ENCODE measurements at places on chromosomes 12 and 14.
A peak's percentile ranks its signal among the peaks of the same experiment; 100 is the strongest.

DNA sequence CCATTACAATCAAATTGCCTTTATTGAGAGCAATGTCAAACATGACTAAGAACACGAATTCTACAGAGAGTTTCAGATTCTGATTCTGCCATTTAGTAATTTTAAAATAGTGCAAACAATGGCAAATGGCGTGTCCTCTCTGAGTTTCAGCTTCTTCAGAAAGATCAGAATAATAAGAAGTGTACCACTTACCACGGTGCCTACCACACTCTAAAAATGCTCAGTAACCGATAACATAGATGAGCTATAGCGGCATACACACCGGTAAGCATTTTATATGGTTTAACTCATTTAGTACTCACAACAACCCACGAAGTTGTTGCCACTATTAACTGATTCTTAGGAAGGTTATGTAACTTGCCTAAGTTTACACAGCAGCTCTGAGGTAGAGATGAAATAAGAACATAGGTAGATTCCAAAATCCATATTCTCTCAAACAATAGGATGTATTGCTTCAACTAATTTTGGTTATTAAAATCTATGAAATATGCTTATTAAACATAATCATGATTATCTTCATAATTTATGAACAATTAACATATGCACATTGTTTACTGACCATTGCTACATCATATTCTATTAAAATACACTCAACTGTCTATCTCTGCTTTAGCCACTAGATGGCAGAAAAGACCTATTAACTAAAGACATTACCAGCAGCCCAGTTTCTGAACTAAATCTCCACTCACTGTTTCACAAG is 38.3 kb downstream of the SLC6A15 start:
- DNase-seq: peak; percentile 71

GRCh38 chr14:55884819-55885218 is 233.4 kb upstream of the PELI2 start:
- DNase-seq: no peak

DNA sequence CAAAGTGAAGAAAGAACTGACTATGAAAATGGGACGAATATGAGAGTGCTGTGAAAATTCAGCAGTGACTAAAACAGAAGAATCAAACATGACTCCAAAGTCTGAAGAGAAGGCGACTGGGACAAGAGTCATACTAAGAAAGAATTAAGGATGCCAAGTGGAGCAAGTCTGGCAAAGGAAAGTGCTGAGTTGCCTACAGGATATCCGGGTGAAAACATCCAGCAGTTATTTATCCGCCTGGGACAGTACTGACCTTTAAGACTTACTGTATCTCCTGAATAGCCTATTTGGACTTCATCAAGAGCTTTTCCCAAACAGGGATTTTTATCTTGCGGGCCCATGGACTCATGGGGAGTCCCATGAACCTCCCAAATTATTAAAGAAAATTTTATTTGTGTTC is 41.1 kb downstream of the KICS2 start:
- no peak for DNase-seq

- peak; percentile 92 for DNase-seq
Measured at GRCh38 chr12:9032202-9032964, 43.0 kb downstream of the KLRG1 start.

GRCh38 chr14:101854366-101854765 is 92.9 kb downstream of the PPP2R5C start:
- peak; percentile 63 for DNase-seq

DNA sequence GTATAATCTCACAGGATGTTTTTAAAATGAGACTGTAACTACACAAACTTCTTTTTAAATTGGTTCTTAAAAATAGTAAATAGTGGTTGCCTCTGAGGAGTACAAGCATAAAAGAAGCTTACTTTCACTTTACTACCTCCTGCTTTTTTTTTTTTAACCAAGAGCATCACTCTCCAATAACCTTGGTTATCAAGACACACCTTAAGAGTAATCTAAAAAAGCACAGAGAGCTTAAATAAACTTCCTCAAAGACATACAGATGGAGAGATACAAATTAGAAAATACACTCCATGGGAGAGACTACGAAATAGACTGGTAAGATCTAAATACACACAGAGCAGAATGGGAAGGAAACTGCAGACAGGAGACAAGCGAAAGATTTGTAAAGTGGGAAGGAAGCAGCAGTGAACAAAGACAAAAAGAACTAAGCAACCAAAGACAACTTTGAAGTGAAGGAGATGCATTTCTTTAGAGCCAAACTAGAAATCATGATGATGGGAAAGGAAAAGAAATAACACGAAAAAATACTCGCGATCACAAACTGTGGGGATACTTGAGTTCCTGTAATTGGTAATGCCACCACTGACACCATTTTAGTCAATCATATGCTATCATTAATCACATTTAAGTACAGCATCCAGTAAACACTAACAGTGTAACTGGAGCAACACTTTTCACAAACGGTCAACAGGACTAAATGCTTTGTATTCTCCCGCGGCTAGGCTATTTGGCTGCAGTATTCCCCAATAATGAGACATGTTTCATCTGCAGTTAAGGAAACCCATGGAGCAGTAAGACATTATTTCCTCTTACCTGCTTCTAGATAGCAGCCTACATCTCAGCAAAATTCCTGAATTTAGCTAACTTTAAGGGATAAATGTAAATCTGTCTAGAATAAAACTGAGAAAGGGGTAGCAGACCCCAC is 8.2 kb downstream of the SINHCAF start:
- DNase-seq: no peak

GRCh38 chr14:21313512-21313911 is 33.6 kb downstream of the RPGRIP1 start:
- no peak for DNase-seq

- no peak for DNase-seq
Measured at GRCh38 chr12:50659690-50660424, 104.0 kb upstream of the ATF1 start.

DNA sequence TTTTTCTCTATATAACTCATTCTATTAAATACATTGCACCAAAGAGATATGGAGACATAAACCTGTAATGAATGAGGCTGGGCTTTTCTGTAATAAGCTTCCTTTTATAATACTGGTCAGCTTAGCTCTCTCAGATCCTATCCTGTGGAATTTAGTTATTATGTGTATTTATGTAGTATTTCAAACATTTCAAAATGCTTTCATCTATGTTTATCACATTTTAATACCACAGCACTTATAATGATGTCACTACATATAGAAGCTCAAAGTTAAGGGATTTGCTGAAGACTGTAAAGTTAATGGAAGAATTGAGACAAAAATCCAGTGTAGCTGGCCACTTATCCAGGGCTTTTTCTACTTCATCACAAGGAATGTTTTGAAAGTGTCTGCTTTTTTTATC is 11.4 kb downstream of the ANG start:
- no peak for DNase-seq

GRCh38 chr14:22184157-22184829 is 404.7 kb downstream of the DAD1 start:
- DNase-seq: no peak

- DNase-seq: no peak
Measured at GRCh38 chr14:101102875-101103274, 199.4 kb upstream of the RTL1 start.

All from suppressor macrophage treated with lipopolysaccharide for 4 hours (primary cell).